ENCODE measurements at places on chromosomes 5 and 9.

- no peak within 1 kb of the TSS for H3K27ac ChIP-seq
- no peak for DNase-seq
- H3K4me1 ChIP-seq: no peaks in the 10 kb centered on the region
- no peaks in the 10 kb centered on the region for H3K36me3 ChIP-seq
- no peaks in the 10 kb centered on the region for H3K27me3 ChIP-seq
Observed at GRCh38 chr5:39364367-39364766, at the start of gene C9. Gene C9, minus strand, starts transcription at chr5:39364495. Its CDS starts 31 bp downstream, at chr5:39364464.

GRCh38 chr9:120982836-120983235 is 56.2 kb upstream of the TRAF1 start:
- H3K36me3 ChIP-seq: no peaks in the 10 kb centered on the region
- no peak overlapping the region for H3K27ac ChIP-seq
- H3K27me3 ChIP-seq: no peaks in the 10 kb centered on the region
- peaks cover 5% of the 10 kb centered on the region for H3K4me1 ChIP-seq

DNA sequence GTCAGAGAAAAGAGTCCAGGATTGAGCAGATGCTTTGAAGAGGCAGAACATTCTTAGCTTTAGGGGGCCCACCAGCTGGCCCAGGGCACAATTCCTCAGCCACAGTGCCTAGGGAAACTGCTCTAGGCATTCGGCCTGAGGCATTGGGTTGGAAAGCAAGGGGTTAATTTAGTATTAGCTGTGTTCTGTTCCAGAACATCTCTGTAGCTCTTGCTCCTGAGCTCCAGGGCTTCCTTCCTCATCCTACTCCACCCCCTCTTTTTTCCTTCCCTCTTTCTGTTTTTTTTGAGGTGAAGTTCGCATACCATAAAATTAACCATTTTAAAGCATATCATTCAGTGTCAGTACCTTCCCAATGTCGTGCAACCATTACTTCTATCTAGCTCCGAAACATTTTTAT is 74.5 kb upstream of the PANK3 start:
- H3K4me3 ChIP-seq: no peak overlapping the region
- H3K27ac ChIP-seq: no peak overlapping the region
- no peaks in the 10 kb centered on the region for H3K27me3 ChIP-seq
- H3K36me3 ChIP-seq: no peaks in the 10 kb centered on the region

DNA sequence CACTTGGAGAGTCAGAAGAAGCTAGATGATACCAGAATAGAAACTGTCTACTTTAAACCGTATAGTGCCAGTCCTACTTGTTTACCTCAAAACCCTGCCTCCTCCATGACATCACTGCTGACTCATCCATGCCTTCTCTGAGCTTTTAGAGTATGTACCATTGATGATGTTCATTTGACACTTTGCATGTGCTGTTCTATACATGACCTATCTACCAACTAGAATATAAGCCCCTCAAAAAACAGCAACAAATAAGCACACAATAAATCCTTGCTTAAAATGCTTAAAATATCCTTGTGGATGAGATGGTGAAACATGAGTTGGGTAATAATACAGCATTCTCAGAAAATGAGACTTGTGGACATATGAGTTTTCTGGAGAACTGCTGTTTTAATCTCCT is 2.6 kb downstream of the CTNNAL1 start:
- no peaks in the 10 kb centered on the region for H3K27me3 ChIP-seq
- no peaks in the 10 kb centered on the region for H3K4me1 ChIP-seq
- H3K36me3 ChIP-seq: no peaks in the 10 kb centered on the region
- H3K27ac ChIP-seq: no peak overlapping the region
- no peak overlapping the region for H3K4me3 ChIP-seq

DNA sequence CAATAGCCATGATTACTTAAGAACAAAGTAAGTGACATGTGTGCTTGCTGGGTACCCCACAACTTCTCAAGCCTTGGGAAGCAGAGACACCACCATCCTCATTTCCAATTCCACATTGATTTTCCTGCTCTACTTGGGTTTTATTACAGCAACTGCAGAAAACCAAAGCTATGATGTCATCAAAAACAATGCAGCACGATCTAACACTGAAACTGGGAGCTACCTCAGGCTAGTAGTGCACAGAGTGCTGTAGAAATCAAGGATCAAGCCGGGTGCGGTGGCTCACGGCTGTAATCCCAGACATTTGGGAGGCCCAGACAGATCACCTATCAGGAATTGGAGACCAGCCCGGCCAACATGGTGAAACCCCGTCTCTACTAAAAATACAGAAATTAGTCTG is 174.4 kb upstream of the MSX2 start:
- no peak overlapping the region for H3K4me3 ChIP-seq
- no peaks in the 10 kb centered on the region for H3K36me3 ChIP-seq
- H3K4me1 ChIP-seq: no peaks in the 10 kb centered on the region
- H3K27me3 ChIP-seq: no peaks in the 10 kb centered on the region

- H3K4me1 ChIP-seq: peaks cover 9% of the 10 kb centered on the region
- H3K4me3 ChIP-seq: no peak overlapping the region
- H3K36me3 ChIP-seq: no peaks in the 10 kb centered on the region
- no peak overlapping the region for H3K27ac ChIP-seq
- no peaks in the 10 kb centered on the region for H3K27me3 ChIP-seq
Observed at GRCh38 chr5:17316970-17317459, 99.6 kb downstream of the BASP1 start.

DNA sequence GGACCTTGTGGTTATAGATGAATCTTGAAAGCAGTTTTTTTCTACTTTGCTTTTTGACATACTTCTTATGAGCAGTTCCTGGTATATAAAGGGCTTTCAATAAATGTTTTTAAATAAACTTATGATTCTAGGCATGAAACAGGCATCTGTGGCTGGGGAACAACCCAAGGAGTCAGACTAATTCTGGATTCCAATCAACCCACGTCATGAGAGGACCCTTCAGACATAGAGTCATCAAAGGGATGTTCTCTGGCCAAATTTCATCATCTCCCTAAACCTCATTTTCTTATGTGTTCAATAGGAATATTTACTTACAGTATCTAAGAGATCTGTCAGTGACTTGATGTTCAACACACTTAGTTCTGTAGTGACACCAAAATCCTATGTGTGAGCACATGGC is 243.8 kb upstream of the ZNF462 start:
- no peak overlapping the region for H3K27ac ChIP-seq
- no peak overlapping the region for H3K4me3 ChIP-seq
- no peaks in the 10 kb centered on the region for H3K36me3 ChIP-seq
- H3K27me3 ChIP-seq: no peaks in the 10 kb centered on the region
- H3K4me1 ChIP-seq: no peaks in the 10 kb centered on the region

DNA sequence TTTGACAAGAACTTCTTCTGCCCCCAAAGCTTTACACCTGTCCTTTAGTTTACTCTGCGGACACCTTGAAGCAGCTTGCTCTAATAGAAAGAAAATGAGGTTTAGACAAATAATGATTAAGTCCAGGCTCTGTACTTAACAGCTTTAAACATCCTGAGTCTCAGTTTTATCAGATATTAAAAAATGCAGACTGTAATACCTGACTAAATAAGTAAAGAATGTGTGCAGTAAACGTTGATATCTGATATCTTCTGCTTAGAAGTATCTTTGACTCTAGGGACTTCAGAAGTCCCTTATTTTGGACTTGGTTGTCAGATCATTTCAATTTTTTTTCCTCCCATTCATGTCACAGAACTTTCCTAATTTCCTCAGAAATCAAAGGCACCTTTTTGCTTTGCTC is 1060.4 kb downstream of the CDH12 start:
- no peaks in the 10 kb centered on the region for H3K36me3 ChIP-seq
- no peaks in the 10 kb centered on the region for H3K27me3 ChIP-seq
- no peak for DNase-seq
- H3K4me3 ChIP-seq: no peak overlapping the region
- no peak overlapping the region for H3K27ac ChIP-seq
- H3K4me1 ChIP-seq: no peaks in the 10 kb centered on the region

GRCh38 chr9:114433086-114433485 is 45.3 kb upstream of the AKNA start:
- H3K4me3 ChIP-seq: no peak overlapping the region
- no peak for DNase-seq
- H3K27ac ChIP-seq: no peak overlapping the region
- no peaks in the 10 kb centered on the region for H3K4me1 ChIP-seq
- H3K36me3 ChIP-seq: no peaks in the 10 kb centered on the region
- H3K27me3 ChIP-seq: no peaks in the 10 kb centered on the region

- H3K4me1 ChIP-seq: peaks cover 4% of the 10 kb centered on the region
- no peak overlapping the region for H3K4me3 ChIP-seq
- peaks cover 5% of the 10 kb centered on the region for H3K27me3 ChIP-seq
- no peaks in the 10 kb centered on the region for H3K36me3 ChIP-seq
Observed at GRCh38 chr5:141916522-141916921, 7.1 kb upstream of the DELE1 start.

GRCh38 chr9:130943777-130944176 is 4.7 kb upstream of the FIBCD1 start:
- H3K4me1 ChIP-seq: peaks cover 7% of the 10 kb centered on the region
- H3K27ac ChIP-seq: no peak overlapping the region
- no peaks in the 10 kb centered on the region for H3K36me3 ChIP-seq
- no peak for DNase-seq
- H3K4me3 ChIP-seq: no peak overlapping the region
- H3K27me3 ChIP-seq: no peaks in the 10 kb centered on the region

DNA sequence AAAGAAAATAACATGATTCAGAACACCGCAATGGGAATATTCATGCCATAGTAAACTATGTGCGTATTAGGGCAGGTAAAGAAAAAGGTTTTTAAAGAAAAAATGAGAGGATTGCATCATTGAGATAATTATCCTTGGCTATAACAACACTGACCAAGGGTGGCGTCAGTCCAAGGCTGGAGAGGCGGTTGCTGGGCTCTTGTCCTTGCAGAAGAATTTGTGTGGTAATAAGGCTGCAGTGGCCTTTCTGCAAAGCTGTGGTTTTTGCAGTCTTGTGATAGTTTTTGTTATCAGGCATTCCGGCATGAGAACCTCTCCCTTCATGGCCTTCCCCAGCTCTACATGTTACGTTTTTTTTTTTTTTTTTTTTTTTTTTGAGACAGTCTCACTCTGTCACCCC is 14.0 kb downstream of the BOD1 start:
- no peaks in the 10 kb centered on the region for H3K27me3 ChIP-seq
- no peak for DNase-seq

- H3K4me1 ChIP-seq: no peaks in the 10 kb centered on the region
- no peaks in the 10 kb centered on the region for H3K36me3 ChIP-seq
- H3K27me3 ChIP-seq: no peaks in the 10 kb centered on the region
- DNase-seq: no peak
Observed at GRCh38 chr5:165928971-165929370, 2362.5 kb upstream of the WWC1 start.

DNA sequence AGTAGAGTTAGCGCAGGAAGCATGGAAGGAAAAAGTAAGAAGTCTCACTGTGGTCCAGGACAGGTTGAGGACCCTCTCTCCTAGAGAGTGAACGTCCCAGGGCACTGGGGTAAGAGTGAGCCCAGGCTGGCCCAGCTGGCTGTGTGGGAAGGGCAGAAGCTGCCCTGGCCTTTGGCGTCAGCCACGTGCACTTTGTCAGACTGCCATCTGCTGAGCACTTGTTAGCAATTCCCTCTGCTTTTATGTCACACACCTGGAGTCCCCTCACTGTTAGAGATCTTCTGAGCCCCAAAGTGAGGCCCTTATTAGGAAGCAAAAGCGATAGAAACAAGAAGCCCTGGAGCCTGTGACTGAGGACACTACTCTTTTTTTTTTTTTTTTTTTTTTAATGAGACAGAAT is 79.1 kb downstream of the UGCG start:
- H3K27ac ChIP-seq: no peak overlapping the region
- H3K4me1 ChIP-seq: no peaks in the 10 kb centered on the region
- no peak overlapping the region for H3K4me3 ChIP-seq
- H3K36me3 ChIP-seq: no peaks in the 10 kb centered on the region
- DNase-seq: no peak
- no peaks in the 10 kb centered on the region for H3K27me3 ChIP-seq

DNA sequence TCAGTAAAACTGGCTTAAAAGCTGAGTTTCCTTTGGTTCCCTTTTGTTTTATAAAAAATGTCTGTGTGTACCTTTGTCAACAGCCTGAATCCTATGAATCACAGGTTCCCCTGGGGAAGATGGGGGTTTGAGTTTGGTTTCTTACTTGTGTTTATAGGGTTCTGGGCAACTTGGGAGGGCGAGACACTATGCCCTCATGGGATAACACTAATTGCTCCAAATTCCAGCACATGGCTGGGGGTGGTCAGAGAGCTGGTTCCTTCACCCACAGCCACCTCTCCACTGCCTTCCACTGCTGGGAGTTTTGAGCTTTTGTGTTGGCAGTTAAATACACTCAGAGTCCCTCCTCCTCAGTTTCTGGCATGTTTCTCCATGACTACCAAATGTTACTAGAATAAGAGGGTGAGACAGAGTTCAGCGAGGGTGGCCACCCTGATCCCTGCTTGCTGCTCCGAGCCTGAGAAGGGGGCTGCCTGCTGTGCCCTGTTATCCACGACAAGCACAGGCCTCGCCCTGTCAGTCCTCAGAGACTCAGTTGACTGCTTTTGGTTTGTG is 83.0 kb upstream of the EPB41L4B start:
- DNase-seq: no peak
- no peaks in the 10 kb centered on the region for H3K27me3 ChIP-seq
- no peaks in the 10 kb centered on the region for H3K36me3 ChIP-seq
- no peak overlapping the region for H3K4me3 ChIP-seq
- H3K4me1 ChIP-seq: no peaks in the 10 kb centered on the region
- H3K27ac ChIP-seq: no peak overlapping the region

GRCh38 chr5:4258170-4258569 is 662.5 kb downstream of the IRX1 start:
- DNase-seq: no peak
- no peak overlapping the region for H3K27ac ChIP-seq
- no peaks in the 10 kb centered on the region for H3K27me3 ChIP-seq
- H3K4me3 ChIP-seq: no peak overlapping the region

DNA sequence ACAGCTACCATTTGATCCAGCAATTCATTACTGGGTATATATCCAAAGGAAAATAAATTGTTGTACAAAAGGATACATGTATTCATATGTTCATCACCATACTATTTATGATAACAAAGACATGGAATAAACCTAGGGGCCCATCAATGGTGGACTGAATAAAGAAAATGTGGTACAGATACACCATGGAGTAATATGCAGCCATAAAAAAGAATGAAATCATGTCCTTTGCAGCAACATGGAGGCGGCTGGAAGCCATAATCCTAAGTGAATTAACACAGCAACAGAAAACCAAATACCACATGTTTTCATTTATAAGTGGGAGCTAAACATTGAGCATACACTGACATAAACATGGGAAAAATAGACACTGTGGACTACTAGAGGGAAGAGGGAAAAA is 37.1 kb downstream of the FNIP1 start:
- DNase-seq: no peak
- H3K4me3 ChIP-seq: no peak overlapping the region
- H3K27ac ChIP-seq: no peak overlapping the region
- no peaks in the 10 kb centered on the region for H3K27me3 ChIP-seq
- no peaks in the 10 kb centered on the region for H3K36me3 ChIP-seq
- peaks cover 3% of the 10 kb centered on the region for H3K4me1 ChIP-seq

- H3K36me3 ChIP-seq: no peaks in the 10 kb centered on the region
- H3K4me1 ChIP-seq: no peaks in the 10 kb centered on the region
- peaks cover 2% of the 10 kb centered on the region for H3K27me3 ChIP-seq
- no peak overlapping the region for H3K4me3 ChIP-seq
Observed at GRCh38 chr5:160800375-160801275, 51.4 kb downstream of the ATP10B start.

DNA sequence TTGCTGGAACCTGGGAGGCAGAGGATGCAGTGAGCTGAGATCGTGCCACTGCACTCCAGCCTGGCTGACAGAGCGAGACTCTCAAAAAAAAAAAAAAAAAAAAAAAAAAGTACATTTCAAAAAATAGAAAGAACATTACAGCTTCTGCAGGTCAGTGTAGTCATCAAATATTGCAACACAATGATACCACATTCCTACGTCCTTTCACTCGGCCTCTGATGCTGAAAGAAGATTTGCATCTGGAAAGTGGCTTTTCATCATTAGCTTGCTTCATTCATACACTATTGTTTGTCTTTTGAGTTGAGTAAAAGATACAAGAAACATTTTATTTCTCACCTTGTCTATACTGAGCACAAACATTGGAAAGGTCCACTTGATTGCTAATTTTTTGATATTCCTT is 59.6 kb upstream of the CPLANE1 start:
- no peaks in the 10 kb centered on the region for H3K36me3 ChIP-seq
- no peak overlapping the region for H3K4me3 ChIP-seq
- H3K27ac ChIP-seq: no peak overlapping the region
- no peak for DNase-seq

Data from prostate gland (tissue), 2 donors.